Forelimb muscle (tissue), 1 donor: ENCODE measurements at places on chromosomes 11 and 22. TPM values are rescaled to one million over a fixed set of nuclear protein-coding genes. Genes with fewer than 3 reads are reported as not detected.

DNA sequence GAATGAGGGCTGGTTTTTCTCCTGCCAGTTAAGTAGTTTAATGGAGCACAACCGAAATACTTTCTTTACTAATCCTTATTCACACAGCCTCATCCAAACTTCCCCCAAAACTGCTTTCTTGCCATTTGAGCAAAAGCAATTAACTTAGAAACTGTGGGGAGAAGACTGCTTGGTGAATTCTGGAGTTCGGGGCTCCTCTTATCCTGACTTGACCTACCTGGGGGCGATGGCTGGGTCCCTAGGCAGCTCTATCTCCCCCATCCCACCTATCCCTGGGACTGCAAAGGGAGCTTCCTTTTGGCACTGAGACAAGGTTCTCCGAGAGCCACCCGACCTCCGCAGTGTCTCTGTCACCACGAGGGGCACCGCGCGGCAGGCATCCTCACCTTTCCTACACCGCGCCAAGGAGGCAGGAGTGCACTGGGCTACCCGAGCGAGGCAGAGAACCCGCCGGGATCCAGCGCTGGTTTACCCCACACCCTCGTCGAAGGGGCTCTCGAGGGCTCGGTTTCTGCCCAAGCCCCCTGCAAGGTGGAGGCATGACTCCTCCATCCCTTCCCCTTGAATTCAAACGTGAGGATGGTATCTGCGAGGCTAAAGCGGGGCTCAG lies 759 bp downstream of the DESI1 start:
- no peak for DNase-seq

DNA sequence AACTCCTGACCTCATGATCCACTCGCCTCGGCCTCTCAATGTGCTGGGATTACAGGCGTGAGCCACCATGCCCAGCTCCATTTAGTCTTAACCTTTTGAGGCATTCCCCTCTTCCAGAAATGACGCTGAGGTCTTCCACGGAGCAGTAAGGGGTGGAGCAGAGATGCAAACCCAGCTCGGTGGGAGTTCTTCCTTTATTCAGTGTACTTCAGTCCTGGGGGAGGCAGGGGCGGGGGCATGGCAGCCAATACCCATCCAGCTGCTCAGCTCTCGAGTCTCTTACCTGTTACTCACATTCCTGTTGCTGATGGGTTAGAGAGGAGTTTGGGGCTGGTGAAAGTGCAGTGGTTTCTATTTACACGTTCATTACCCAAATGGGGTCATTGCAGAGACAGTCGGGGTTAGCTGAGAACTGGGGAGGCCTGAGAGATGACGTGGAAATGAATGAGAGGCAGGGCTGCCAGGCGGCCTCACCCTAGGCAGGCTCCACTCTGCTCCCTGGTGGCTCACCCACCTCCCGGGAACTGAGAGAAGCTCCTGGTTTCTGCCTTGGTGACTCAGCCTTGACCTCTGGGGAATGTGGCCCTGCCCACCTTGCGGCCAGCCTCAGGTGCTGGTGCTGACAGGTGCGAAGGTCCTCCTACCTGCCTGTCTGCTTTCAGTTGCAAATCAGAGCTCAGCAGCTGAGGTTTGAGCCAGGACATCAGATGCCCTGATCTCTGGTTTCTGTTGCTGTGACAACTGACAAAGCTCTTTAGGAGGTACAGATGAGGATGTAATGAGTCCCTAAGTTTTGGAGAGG lies 13.4 kb upstream of the ST14 start:
- DNase-seq = no peak

DNA sequence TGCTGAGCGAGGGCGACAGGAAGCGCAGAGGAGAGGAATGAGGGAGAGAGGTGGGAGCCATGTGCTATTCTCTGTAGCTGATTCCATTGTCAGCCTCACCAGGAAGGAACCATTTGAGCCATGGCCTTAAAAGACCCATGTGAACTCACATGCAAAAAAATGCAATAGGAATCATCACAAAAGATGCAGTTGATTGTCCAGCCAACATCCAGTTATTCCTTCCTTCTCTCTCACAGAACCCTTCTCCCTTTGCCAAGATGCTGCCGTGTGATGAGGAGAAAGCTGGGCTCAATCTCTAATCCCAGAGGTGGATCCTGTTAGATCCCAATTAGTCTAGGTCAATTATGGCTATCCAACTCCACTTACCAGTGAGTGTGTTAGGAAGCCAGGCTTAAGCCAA lies 58.2 kb upstream of the RRAS2 start:
- no peak for DNase-seq

The MN1 gene
- 16.9 TPM for polyA plus RNA-seq

The MYOD1 gene
- 71.6 TPM for polyA plus RNA-seq

The ANGPTL5 gene
- 0.38 TPM for polyA plus RNA-seq

The LRRN4CL gene
- 18.8 TPM for polyA plus RNA-seq

DNA sequence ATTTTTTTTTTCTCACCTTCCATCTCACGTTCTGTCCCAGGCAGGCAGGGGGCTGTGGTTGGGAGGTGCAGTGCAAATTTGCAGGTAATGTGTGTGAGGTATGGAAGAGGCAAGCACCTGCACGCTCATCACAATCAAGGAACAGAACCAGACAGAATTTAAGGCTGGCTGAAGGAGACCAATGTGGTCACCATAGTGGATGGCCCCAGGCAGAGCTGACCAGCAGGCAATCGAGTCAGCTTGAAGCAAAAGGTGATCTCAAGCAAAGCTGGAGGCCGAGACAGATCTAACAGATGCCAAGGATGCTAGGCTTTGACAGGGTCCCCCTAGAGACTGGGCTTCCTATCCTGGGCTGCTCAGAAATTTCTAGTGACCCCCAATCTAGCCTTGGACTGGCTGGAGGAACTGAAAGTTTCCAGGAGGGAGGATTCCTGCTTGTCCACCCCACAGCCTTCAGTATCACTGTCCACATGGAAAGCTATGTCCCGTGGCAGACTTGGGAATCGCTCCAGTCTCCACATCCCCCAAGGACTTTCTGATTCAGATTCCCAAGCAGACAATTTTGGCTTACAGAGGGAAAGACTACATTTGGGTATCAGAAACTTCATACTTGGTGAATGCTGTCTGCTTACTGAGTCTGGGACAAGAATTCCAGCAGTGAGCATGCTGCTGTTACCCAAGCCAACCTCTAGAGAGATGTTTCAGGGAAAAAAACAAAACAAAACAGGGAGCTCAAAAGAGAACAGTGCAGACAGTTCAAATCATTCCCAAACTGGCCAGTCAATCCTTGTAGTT lies 9.0 kb upstream of the MICAL3 start:
- no peak for DNase-seq

DNA sequence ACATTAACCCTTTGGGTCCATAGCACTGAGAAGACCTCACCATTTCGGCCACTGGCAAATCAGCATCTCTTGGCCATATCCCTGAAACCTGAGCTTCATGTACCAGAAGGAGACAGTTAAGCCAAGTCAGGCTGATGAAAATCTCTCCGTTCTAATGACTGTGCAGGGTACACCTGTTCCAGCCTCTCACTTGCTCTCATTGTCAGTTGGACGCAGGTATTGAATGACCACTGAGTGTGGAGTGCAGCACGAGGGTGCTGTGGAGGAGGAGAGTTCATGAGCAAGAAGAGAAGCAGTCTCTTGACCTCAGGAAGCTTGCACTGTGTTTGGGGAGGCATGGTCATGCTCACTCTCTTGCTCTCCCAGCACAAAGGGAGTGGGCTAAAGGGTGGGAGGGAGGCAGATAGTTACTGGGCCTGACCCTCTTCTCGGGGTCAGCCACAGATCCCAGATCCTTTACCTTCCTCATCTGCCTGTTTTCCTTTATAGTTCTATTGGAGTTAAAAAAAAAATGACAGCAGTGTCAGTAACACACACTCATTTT lies 65.2 kb downstream of the ZBTB16 start:
- DNase-seq = no peak

- no peak for DNase-seq
Measured at GRCh38 chr22:29840498-29840897, 2.4 kb upstream of the ASCC2 start.

The OR52E4 gene
- polyA plus RNA-seq = not detected

DNA sequence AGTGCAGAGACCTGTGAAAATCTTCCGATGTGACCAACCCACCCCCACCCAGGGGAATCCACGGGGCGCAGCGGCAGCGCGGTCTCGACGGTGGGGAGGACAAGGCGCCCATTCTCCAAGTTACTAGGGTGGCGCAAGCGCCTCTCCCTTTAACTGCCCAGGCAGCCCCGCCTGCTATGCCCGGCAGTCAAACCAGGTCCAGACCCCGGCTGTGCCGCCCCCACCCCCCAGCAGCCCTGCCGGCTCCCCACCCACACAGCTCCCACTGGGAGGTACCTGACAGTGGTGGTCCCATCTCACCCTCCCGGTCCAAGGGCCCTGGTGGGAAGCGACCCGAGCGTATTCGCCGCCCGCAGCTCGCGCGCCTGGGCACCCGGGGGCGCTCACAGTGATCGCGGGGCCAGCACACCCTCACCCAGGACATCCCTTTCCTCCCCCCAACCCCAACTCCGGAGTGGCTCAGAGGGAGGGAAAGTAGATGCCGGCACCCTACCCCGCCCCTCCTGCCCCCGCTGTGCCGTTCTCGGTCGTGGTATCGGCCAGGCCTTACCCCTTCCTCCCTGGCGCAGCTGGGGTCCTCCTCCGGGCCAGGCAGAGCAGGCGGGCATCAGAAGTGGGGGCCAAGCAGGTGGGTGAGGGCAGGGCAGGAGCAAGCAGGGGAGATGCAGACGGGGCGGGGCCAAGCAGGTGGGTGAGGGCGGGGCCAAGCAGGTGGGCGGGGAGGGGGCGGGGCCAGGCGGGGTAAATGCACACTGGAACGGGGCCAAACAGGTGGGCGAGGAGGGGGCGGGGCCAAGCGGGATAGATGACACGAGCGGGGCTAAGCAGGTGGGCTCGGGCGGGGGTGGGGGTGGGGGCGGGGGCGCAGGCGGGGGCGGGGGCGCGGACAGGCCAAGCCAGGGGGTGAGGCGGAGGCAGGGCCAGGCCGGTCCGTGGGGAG lies at the start of gene TRPM5:
TRPM5 (minus strand) TSS at position 634 of the 940 bp plus-strand sequence. CDS start 21,478 bp downstream, outside the sequence.
- no peak for DNase-seq

DNA sequence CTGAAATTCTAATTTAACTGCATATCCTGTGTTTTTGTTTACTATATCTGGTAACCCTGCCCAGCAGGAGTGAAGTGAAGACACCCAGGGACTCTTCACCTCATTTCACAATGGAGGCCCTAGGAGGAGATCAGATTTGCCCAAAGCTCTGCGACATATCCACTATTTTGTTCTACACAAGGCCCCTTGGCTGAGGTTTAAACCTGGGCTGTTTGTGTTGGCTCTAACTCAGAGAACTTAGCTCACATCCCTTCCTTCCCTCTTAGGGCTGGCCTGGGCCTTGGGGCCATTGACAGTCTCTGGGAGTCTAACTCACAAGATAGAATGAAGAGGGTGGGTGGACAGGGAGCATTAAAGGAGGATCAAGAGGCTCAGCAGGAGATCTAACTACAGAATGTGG lies 8.2 kb upstream of the PLA2G3 start:
- no peak for DNase-seq

DNA sequence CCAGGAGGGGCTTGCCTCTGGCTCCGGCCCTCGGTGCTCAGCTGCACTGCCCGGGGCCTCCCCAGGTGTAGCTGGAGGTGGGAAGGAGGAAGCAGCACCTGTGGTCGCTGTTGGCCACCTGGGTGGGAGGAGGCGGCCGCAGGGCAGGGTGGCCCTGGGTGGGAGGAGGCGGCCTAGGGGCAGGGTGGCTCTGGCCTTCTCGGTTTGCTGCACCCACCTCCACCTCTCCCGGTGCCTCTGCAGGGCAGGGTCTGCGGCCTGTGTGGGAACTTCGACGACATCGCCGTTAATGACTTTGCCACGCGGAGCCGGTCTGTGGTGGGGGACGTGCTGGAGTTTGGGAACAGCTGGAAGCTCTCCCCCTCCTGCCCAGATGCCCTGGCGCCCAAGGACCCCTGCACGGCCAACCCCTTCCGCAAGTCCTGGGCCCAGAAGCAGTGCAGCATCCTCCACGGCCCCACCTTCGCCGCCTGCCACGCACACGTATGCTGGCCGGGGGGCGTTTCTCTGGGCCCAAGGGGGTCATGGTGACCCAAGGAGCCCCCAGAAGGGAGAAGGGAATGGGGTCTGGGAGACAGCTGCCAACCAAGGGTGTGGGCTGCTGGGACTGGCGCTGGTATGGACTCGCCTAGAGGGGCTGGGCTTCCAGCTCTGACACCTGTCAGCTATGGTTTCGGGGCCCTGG lies 20.6 kb downstream of the MUC5AC start:
- DNase-seq = no peak

The GNAZ gene
- 2.7 TPM for polyA plus RNA-seq

The NPAS4 gene
- 0.28 TPM for polyA plus RNA-seq

GRCh38 chr11:119091178-119091577 lies 6.5 kb downstream of the HMBS start:
- no peak for DNase-seq

The LINC01488 gene
- 0.08 TPM for polyA plus RNA-seq

The LDLRAD3 gene
- 20.4 TPM for polyA plus RNA-seq

DNA sequence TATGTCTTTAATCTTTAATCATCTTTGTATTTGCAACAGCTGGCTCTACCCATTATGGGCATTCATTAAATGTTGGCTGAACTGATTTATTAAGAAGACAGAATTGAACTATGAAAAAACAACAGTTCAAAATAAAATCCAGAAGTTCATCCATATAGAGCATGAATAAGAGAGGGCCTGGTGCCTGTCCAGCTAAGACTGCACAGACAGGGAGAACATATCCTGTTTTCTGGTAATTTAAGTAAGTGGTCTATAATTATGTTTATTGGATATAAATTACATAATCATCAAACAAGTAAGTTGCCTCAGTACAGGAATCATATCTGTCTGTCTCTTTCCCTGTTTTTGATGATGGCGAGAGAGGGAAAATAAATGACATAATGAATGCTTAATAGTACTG lies 137.2 kb downstream of the RBFOX2 start:
- no peak for DNase-seq

The MRPL11 gene
- polyA plus RNA-seq = 50.0 TPM

The NUP98 gene
- 36.8 TPM for polyA plus RNA-seq

DNA sequence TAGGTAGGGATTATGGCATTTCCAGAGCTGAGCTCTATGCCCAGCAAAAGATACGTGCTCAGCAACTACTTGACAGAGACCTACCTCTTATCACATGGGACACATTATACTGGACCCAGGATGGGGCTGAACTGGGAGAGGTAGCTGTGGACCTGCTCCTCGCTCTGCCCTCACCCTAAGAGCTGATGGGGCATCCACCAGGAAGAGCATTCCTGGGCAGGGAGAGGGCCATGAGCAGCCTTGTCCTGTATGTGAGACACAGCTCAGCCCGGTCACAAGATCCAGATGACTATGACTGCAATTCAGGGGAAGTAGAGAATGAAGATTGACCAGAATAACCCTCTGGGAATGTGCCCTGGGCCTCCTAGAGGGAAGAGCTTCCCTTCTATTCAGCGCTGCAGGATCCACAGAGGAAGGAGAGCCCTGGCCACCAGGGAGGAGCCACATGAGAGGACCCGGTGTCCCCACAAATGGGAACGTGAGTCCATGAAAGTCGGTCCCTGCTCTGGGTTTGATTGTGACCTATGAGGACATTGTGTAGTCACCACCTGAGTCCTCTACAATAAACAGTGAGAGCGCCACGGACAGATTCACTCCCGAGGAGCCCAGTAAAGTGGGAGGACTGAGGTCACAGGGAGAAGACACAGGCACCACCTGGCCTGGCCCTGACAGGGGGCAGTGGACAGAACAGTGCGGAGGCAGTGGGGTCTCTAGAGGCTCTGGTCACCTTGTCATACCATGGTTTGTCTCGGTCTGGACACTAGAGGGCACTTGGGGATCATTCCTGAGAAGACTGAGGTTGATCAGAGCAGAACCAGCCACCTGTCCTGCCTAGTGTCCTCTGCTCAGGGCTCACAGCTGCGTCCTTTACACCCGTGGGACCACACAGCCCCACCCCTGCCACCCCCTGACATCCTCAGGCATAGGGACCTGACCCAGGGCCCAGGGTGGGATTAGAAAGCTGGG lies 99.5 kb downstream of the ZNF280B start:
- no peak for DNase-seq

GRCh38 chr22:24413736-24414385 lies 13.5 kb upstream of the ADORA2A start:
- no peak for DNase-seq

The PGA5 gene
- 1.7 TPM for polyA plus RNA-seq

The MMP8 gene
- 0.04 TPM for polyA plus RNA-seq
